ENCODE measurements at places on chromosomes 16 and 17.

DNA sequence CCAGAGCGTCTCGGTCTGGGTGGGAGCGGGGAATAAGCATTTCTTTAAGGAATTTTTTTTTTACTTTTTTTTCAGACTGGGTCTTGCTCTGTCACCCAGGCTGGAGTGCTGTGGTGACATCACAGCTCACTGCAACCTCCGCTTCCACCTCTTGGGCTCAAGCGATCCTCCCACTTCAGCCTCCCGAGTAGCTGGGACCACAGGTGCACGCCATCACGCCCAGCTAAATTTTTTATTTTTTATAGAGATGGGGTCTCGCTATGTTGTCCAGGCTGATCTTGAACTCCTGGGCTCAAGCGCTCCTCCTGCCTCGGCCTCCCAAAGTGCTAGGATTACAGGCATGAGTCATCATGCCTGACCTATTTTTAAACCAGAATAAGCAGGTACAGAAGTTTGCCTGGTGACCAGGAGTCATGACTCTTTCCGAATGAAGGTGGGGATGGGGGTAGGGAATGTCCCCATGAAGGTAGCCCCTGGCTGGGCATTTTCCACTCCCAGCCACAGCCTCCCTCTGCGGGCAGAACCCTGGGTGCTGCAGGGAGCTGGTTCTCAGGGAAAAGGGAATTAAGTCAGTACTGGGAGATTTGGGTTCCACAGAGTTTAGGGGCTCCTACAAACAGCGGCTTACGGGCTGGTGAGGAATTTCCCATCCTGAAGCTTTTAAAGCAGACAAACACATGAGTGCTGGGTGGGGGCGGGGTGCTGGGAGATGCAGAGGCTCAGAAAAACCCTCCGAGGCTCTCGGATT is 48.3 kb downstream of the TBC1D16 start:
- DNase-seq = no peak

GRCh38 chr16:31184888-31185287 is 4.9 kb downstream of the FUS start:
- no peak for DNase-seq

- DNase-seq = no peak
These were observed 174.5 kb downstream of the PARN start for GRCh38 chr16:14455573-14455972.

DNA sequence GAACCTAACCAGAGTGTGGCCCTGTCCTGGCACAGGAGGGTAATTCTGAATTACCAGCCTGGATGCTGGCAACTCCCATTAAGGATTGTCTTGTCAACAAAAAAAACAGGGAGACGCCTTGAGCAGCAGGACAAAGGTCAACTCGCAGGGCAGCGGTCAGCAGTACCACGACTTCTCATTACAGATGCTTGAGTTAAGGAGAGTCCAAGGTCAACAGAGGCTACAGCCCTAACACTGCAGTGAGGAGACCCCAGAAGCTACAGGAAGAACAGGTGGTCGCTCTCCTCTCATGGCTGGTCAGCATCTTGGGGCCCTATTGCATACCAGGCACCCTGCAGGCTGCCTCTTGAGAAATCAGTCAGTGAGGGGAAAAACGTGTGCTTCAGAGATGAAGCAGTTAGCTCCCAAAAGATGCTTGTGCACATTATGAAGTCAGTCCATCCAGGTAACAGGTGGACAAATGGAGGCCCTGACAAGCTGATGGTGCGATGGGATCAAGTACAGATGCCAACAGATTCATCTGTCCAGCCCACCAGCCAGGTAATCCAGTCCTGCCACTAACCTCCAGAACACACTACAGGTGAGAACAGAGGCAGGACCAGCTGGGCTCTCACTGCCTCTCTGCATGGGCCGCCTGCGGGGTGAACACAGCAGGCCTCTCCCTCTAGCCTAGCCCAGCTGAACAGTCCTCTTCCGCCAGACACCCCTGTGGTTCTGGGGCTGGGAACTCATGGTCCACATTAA is 4.2 kb downstream of the CSNK1D start:
- no peak for DNase-seq

GRCh38 chr16:54125751-54126655 is 160.6 kb downstream of the IRX3 start:
- no peak for DNase-seq

DNA sequence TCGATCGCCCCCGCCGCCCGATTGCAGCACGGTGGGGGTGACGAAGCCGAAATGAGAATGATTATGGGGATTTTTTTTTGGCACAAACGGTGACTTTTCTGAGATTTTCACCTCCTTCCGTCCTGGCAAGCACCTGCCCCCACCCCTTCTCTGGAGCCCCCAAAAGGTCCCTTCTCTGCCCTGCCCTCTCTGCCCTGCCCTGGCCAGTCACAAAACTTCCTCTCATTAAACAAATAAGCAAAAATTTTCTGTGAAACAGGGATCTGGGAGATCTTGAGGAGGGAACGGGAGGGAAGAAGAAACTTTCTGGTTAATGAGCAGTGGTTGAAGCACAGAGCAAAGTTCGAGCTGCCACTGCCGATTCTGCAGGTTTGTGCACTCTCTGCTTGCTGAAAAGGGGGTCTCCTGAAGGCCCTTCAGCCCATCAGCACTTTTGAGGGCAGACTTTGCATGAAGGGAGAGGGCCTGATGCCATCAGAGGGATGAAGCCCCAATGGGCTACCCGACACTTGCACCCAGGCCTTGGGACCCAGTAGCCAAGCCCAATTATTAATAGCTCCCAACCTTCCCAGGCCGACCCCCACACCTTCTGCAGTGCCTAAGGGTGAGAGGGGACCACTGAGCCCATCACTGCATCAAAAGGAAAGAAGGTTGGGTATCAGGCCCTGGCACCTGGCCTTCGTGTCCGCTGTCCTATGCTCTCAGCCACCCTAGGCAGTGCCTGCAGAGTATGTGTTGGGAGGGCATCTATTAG is 1.0 kb upstream of the HOXB8 start:
- DNase-seq = no peak

GRCh38 chr16:1752853-1753252 is 18.5 kb downstream of the NME3 start:
- no peak for DNase-seq

DNA sequence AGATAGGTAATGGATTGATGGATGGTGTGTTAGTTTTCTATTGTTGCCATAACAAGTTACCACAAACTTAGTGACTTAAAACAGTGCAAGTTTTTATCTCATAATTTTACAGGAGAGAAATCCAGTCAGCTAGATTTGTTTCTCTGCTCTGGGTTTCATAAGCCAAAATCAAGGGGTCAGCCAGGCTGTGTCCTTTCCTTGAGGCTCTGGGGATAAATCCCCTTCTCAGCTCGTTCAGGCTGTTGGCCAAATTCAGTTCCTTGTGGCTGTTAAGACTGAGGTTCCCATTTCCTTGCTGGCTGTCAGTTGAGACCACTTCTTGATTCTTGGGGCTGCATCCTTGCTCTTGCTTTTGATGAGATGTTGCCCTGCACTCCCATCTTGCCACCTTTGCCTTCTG is 204.9 kb upstream of the CDH13 start:
- no peak for DNase-seq

All from activated naive CD4-positive, alpha-beta T cell (primary cell).